Activated CD8-positive, alpha-beta memory T cell treated with anti-CD3 and anti-CD28 coated beads, Interleukin-2, amount 10 ng/mL, durations not matched to agents 7 days and 5 days (primary cell): ENCODE measurements at places on chromosomes 11 and 22.

DNA sequence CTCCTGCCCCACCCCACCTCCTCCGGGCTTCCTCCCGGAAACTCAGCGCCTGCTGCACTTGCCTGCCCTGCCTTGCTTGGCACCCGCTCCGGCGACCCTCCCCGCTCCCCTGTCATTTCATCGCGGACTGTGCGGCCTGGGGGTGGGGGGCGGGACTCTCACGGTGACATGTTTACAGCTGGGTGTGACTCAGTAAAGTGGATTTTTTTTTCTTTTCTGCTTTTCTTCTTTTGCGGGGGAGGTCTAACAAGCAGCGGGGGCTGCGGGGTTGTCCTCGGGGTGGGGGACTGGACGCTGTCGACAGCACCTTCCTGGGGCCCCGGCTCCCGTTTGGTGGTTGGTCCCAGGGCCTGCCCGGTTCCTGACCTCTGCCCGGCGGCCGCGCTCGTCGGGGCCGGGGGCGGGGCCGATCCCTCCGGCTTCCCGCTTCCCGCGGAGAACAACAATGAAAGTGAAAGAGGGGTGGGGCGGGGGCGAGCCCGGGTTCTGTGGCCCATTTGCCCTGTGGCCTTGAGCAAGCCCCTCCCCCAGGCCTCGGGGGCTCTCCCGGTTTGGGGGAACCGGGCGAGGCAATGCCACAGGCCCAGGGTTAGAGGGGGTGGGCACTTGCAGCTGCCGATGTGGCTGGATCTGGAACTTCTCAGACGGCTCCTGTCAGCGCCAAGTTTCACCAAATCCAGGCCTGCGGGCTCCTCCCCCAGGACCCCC is 975 bp upstream of the MDK start:
- H3K36me3 ChIP-seq: peaks cover 10% of the 10 kb centered on the region
- H3K4me1 ChIP-seq: peaks cover 14% of the 10 kb centered on the region

GRCh38 chr22:17824457-17824856 is 50.2 kb upstream of the BID start:
- H3K4me1 ChIP-seq: no peaks in the 10 kb centered on the region
- H3K36me3 ChIP-seq: no peaks in the 10 kb centered on the region
- no peak overlapping the region for H3K4me3 ChIP-seq
- no peaks in the 10 kb centered on the region for H3K27me3 ChIP-seq
- H3K27ac ChIP-seq: no peak overlapping the region

GRCh38 chr11:104898685-104899013 is 389 bp upstream of the CASP12 start:
- H3K4me1 ChIP-seq: peaks cover 27% of the 10 kb centered on the region
- peaks cover 32% of the 10 kb centered on the region for H3K36me3 ChIP-seq
- H3K27me3 ChIP-seq: no peaks in the 10 kb centered on the region
- peak overlapping the region; percentile 72 for H3K4me3 ChIP-seq
- no peak for DNase-seq

GRCh38 chr11:56841210-56841810 is 92.8 kb upstream of the OR9G4 start:
- peak; percentile 45 for DNase-seq
- H3K4me3 ChIP-seq: no peak overlapping the region
- H3K36me3 ChIP-seq: no peaks in the 10 kb centered on the region
- no peaks in the 10 kb centered on the region for H3K4me1 ChIP-seq
- H3K27me3 ChIP-seq: no peaks in the 10 kb centered on the region

GRCh38 chr11:69648679-69649575 is 8.0 kb downstream of the CCND1 start:
- no peaks in the 10 kb centered on the region for H3K36me3 ChIP-seq
- DNase-seq: no peak
- no peak overlapping the region for H3K4me3 ChIP-seq
- no peak overlapping the region for H3K27ac ChIP-seq

DNA sequence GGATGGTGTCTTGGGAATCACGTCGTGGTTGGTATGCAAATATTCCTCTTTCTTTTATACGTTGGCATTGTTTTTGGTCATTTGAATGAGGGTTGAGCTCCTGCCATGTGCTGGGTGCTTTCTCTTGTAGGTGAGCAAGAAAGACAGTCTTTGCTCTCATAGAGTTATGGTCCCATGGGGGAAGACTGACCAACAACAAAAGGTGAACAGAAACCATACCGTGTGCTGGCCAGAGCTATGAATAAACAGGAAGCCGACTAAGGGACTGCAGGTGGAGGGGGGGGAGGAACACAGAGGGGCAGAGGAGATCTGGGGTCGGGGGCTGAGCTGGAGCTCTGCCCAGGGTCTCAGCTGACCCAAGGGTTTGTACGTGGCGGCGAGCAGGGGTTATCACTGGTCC is 245.3 kb downstream of the CTTN start:
- DNase-seq: no peak
- H3K27me3 ChIP-seq: peaks cover 2% of the 10 kb centered on the region
- no peak overlapping the region for H3K4me3 ChIP-seq
- H3K4me1 ChIP-seq: no peaks in the 10 kb centered on the region
- H3K36me3 ChIP-seq: no peaks in the 10 kb centered on the region

GRCh38 chr11:23353611-23354010 is 493.3 kb upstream of the CCDC179 start:
- DNase-seq: no peak
- H3K27ac ChIP-seq: no peak overlapping the region
- no peaks in the 10 kb centered on the region for H3K36me3 ChIP-seq
- no peaks in the 10 kb centered on the region for H3K27me3 ChIP-seq

- no peak for DNase-seq
- peaks cover 4% of the 10 kb centered on the region for H3K36me3 ChIP-seq
- no peak overlapping the region for H3K4me3 ChIP-seq
- H3K27ac ChIP-seq: no peak overlapping the region
- H3K4me1 ChIP-seq: peaks cover 2% of the 10 kb centered on the region
These were observed 8.1 kb downstream of the SERHL2 start for GRCh38 chr22:42561856-42562255.

- H3K27ac ChIP-seq: no peak overlapping the region
- no peak overlapping the region for H3K4me3 ChIP-seq
- no peaks in the 10 kb centered on the region for H3K27me3 ChIP-seq
- peaks cover 30% of the 10 kb centered on the region for H3K4me1 ChIP-seq
These were observed 75.8 kb downstream of the CD44 start for GRCh38 chr11:35214792-35215193.

- H3K4me1 ChIP-seq: peaks cover 14% of the 10 kb centered on the region
- H3K27me3 ChIP-seq: no peaks in the 10 kb centered on the region
- H3K4me3 ChIP-seq: no peak overlapping the region
- peak overlapping the region; percentile 50 for H3K27ac ChIP-seq
These were observed 20.9 kb upstream of the DGCR8 start for GRCh38 chr22:20058989-20059770.

GRCh38 chr11:64637334-64638017 is 46.5 kb downstream of the SLC22A12 start:
- no peak for DNase-seq
- H3K36me3 ChIP-seq: no peaks in the 10 kb centered on the region
- H3K27ac ChIP-seq: no peak overlapping the region
- no peak overlapping the region for H3K4me3 ChIP-seq
- no peaks in the 10 kb centered on the region for H3K27me3 ChIP-seq

GRCh38 chr22:27952091-27952490 is 33.0 kb upstream of the PITPNB start:
- no peaks in the 10 kb centered on the region for H3K27me3 ChIP-seq
- H3K36me3 ChIP-seq: peaks cover 3% of the 10 kb centered on the region
- H3K4me1 ChIP-seq: no peaks in the 10 kb centered on the region
- H3K4me3 ChIP-seq: no peak overlapping the region
- DNase-seq: no peak

DNA sequence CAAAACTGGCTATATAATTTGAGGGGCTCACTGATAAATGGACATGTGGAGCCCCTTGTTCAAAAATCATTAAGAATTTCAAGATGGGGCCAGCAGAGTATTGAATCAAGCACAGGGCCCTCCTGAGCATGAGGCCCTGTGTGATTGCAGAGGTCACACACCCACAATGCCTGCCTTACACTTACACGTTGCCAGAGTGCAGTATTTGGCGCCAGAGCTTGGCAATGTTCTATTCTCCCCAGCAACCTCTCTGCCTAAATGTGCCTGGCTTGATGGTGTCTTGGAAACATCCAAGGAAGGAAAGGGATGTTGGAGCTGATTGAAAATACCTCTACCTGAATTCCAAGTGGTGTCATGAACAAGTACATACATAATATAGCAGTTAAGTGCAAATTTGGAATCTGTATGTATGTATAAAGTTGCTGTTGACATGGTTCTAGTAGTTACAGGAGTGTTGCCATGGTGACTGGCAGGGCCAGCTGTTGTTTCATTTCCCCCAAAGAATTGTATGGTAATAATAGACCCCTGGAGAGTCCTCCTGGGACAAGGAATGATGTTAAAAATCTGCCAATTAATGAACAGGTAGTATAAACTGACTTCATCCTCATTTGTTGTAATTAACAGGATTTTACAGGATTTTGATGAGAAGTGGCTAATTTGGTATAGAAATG is 205.7 kb upstream of the NAV2 start:
- no peaks in the 10 kb centered on the region for H3K4me1 ChIP-seq
- H3K4me3 ChIP-seq: no peak overlapping the region
- peaks cover 26% of the 10 kb centered on the region for H3K27me3 ChIP-seq
- no peaks in the 10 kb centered on the region for H3K36me3 ChIP-seq
- no peak overlapping the region for H3K27ac ChIP-seq

- no peak for DNase-seq
- H3K4me3 ChIP-seq: no peak overlapping the region
- no peaks in the 10 kb centered on the region for H3K36me3 ChIP-seq
- no peaks in the 10 kb centered on the region for H3K27me3 ChIP-seq
- H3K27ac ChIP-seq: no peak overlapping the region
- H3K4me1 ChIP-seq: no peaks in the 10 kb centered on the region
These were observed 13.8 kb upstream of the OR56A3 start for GRCh38 chr11:5928271-5928670.

DNA sequence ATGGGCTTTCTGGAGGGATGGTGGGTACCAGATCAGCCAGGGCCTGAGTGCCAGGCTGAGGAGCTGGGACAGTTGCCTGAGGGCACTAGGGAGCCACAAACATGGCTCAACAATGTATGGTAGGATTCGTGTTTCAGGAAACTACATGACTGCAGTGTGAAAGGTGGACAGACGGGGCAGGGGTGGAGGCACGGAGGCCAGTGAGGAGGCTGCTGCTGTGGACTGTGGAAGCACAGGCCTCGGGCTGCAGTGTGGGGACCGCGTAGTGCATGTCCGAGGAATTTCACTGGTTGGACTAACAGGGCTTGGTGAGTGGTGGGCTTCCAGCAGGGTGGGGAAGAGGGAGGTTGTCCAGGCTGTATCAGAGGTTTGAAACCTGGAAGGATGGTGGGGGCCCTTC is 7.8 kb downstream of the P2RY2 start:
- H3K36me3 ChIP-seq: no peaks in the 10 kb centered on the region
- peaks cover 7% of the 10 kb centered on the region for H3K27me3 ChIP-seq
- no peak for DNase-seq
- peaks cover 13% of the 10 kb centered on the region for H3K4me1 ChIP-seq
- no peak overlapping the region for H3K4me3 ChIP-seq
- H3K27ac ChIP-seq: no peak overlapping the region

- H3K4me1 ChIP-seq: peaks cover 17% of the 10 kb centered on the region
- H3K36me3 ChIP-seq: no peaks in the 10 kb centered on the region
- peak overlapping the region; percentile 46 for H3K4me3 ChIP-seq
- DNase-seq: no peak
These were observed 13.4 kb downstream of the STARD10 start for GRCh38 chr11:72780296-72781062.

DNA sequence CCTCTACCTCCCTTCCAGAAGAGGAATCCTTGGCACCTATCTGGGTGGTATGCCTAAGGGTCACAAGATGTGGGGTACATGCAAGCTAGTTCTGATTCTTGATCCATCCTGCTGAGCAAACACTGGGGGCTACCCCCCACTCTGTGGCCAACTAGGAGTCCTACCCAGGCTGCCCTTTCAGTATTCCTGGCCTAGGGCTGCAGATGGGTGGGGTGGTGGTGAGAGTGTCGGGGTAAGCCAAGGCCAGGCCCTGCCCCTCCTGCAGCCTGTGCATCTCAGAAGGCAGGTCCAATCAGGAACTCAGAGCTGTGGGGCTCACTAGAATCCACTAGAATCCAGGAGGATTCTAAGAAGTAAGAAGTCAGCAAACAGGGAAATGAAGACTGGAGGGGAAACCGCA is 10.9 kb downstream of the SSH3 start:
- no peak overlapping the region for H3K4me3 ChIP-seq
- H3K27ac ChIP-seq: no peak overlapping the region
- H3K4me1 ChIP-seq: peaks cover 32% of the 10 kb centered on the region
- no peak for DNase-seq
- peaks cover 9% of the 10 kb centered on the region for H3K27me3 ChIP-seq
